NCI-H1417 (cell line): ENCODE measurements at places on chromosomes 4 and X.

DNA sequence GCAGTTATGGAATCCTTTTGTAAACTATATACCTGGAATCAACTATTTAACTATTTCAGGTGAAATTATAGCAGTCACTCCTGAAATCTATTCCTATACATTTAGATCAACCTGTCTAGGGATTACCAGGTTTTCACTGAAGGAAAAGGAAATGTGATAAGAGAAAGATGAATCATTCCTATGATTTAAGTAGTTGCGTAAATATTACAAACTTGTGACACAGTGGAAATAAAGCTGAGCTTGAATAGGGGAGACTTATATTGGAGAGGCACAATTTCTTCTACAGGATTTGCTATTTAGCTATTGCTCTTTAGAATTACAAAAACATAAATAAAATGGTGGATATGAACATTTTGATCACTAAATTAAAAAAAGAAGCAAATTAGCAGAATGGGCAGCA lies 284.1 kb upstream of the EPHA5 start:
- no peak for DNase-seq

GRCh38 chrX:66638591-66639500 lies at the start of gene EDA2R:
EDA2R (minus strand) TSS chrX:66639078; CDS start chrX:66616020, 23,058 bp downstream.
- no peak for DNase-seq

DNA sequence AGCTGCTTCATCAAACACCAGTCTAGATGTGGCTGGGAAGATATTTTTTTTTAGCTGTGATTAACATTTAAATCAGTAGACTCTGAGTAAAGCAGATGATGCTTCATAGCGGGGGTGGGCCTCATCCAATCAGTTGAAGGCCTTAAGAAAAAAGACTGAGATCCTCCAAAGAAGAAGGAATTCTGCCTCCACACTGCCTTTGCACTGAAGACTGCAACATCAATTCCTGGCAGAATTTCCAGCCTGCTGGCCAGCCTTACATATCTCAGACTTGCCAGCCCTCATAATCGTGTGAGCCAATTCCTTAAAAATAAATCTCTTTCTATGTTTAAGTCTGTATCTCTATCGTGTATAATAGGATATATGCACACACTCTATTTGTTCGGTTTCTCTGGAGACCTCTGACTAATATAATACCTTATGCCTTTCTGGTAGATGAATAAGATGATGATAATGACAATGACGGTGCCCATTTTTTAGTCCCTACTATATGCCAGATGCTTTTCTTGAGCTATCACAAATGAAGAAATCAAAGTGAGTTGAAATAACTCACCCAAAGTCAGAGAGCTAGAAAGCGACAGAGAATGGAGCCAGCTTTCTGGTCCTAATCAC lies 66.1 kb upstream of the SOD3 start:
- DNase-seq, result no peak

- DNase-seq, result no peak
Observed at GRCh38 chr4:1323635-1324442, 23.2 kb upstream of the UVSSA start.

DNA sequence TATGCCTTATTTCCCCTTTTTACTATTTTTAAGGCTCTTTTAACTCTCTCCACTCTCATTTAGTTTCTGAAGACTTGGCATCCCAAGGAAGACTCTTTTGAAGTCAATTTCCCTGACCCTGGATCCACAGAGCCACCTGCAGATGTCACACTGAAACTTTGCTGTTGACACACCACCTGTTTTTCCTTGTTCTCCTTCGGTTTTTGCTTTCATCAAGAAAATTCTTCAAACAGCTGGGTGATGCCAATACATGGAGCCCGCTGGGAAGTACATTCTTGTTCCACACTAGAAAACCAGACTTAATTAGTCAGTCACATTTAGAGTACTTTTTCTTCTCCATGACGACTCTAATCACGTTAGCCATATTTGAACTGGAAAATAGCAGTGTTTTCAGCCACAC lies 293.9 kb downstream of the PDGFC start:
- no peak for DNase-seq

DNA sequence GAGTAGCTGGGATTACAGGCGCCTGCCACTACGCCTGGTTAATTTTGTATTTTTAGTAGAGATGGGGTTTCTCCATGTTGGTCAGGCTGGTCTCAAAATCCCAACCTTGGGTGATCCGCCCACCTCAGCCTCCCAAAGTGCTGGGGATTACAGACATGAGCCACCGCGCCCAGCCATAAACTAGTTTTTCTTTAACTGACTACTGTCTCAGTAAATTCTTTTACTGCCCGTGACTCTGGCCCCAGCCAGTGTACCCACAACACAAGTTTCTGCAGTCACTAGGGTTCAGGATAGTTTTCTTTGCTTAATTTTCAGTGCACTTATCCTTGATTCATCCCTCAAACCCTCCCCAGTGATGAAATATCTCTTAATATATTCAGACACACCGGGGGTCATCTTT lies 8.3 kb downstream of the SHROOM2 start:
- DNase-seq, result no peak

- DNase-seq, result no peak
Observed at GRCh38 chr4:96263291-96263690, 423.4 kb downstream of the PDHA2 start.

GRCh38 chrX:51608766-51609165 lies 9.9 kb downstream of the CENPVL3 start:
- DNase-seq, result no peak

DNA sequence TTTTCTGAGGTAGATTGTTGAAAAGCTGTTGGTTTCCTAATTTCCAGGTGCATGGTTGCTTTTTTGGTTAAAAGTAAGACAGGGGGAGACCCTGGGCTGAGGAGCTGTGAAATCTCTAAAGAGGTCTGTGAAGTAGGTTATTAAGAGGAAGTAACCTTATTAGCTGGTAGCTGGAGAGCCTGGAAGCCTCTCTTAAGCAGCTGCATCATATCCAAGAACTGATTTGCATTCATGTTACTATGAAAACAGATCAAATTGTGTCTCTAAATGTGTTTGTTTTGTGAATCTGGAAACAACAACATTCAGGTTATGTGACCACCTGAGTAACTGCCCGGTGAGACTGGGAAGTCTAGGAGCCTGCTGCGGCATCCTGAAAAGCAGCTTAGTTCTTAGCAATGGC lies 54.1 kb downstream of the ARHGAP10 start:
- peak; percentile 19 for DNase-seq

DNA sequence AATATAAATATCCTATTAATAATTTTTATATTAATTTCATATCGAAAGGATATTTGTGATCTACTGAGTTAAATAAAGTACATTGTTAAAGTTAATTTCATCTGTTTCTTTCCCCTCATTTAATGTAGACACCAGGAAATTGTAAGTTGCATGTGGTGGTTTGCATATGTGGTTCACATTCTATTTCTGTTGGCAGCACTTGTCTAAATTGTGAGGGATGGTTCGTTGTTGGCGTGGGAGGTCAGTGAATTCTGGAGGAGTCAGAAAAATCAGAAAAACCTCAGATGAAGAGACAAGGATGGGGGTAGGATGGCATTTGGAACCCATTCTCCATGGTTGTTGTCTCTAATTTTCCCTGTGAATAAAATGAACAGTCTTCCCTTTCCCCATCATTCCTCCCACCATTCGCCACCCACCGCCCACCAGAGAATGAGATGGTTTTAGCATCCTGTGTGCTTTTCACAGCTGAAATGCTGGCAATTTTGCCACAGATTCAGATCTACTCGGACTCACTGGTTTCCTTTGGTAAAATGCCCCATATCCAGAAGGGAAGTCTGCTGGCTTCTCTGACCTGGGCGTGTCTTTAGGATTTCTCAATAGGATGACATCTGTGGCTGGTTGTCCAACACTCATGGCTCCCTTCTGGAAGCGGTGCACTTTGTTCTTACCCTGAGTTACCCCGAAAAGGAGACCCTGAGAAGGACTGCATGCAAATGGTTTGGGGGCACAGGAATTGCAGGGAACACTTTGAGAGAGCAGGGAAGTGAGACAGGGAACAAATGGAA lies 52.3 kb downstream of the LGI2 start:
- DNase-seq, result no peak

DNA sequence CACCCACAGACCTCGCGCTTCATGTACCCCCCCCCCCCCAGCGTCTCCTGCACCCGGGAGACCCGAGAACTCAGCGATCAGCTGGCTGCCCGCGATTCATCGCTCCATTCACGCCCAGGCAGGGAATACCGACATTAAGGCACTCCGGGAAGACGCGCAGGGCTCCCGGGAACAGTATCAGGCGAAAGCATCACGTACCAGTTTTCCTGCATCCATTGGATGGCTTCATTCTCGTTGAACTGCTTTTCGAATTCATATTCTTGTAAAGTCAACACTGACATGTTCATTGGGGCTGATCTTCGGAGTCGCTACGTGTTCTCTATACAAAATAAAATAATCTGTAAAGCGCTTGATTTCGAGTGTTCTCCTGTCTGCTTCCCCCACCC lies 373 bp downstream of the ELOVL6 start:
- peak; percentile 25 for DNase-seq

DNA sequence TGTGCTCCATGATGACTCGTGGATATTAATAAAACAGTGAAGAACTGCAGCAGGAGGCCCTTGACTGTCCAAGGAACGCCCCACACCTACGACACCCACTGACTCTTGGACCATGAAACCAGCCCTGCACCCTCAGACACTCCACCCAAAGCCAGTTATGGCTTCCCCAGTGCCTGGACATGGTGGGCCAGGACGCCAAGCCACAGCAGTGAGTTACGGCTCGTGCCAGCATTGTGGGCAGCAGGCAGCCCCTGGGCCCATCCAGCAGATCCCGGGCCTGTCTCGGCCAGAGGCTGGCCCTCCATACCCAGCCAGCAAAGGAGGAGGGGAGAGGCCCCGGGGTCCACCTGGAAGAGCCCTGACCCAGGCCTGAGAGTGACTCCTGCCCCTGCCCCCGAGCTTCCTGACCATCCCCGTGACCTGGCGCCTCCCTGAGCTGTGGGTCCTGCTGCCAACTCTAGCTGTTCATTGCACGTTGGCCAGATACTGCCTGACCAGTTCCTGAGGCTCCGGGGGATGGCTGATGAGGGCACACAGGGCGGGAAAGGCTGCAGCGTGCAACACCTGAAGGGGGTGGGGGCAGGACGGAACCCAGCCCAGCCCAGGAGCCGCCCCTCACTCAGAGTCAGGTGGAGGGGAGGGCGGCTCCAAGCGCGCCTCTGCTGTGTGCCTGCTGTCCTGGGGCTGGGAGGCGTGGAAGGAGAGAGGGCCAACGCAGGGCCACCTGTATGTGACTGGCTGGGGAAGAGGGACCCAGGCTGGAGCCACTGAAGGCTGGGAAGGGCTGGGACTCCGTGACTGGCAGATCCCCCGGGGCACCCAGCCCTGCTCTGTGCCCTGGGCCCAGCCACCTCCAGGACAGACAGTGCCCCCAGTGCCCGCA lies 739 bp downstream of the SLC49A3 start:
- no peak for DNase-seq

DNA sequence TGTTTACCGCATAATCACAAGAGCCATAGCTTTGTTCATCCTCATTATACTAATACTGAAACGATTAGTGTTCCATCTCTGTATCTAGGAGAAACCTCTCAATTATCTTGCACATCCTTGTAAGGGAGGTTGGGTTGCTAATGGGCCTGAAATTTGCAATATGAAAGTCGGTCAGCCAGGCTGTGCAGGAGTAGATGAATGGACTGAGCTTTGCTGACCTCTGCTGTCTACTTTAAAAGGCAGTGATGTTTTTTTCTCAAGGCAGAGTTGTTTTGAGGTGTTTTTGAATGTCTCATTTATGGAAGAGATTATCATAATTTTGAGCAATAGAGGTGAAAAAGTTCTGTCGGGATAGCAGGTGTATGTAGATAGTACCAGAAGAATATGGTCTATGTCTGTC lies 47.9 kb upstream of the LINC00632 start:
- peak; percentile 30 for DNase-seq

- DNase-seq, result no peak
Observed at GRCh38 chrX:67759018-67759417, 215.2 kb downstream of the AR start.

DNA sequence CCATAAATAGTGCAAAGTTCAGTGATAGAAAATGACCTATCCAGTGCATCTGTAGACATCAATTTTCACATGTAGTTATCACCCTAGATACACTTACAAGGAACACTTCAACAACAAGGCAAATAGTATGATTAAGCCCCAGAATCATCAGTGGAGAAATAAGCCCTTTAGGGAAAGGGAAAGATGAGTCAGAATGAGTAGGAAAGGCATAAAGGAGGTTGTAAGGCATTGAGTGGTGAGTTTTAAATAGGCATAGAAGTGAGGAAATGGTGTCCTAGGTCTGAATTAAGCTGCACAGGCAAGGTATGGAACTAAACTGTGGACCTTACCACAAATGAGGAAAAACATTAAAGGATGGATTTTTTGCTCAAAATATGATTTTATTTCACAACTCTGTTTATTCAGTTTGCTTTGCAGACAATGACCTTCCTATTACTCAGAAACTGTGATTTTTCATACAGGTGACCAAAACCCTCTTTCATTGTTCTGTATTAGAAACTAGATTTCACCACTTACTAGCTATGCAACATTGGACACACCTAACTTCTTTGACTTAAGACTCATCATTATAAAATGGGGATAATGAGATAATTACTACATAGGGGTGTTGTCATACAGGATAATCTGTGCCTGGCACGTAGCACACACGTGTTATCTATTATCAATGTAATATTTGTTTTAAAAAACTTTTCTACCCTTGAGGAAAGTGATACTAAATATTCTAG lies 57.0 kb upstream of the MAP9 start:
- DNase-seq, result no peak

DNA sequence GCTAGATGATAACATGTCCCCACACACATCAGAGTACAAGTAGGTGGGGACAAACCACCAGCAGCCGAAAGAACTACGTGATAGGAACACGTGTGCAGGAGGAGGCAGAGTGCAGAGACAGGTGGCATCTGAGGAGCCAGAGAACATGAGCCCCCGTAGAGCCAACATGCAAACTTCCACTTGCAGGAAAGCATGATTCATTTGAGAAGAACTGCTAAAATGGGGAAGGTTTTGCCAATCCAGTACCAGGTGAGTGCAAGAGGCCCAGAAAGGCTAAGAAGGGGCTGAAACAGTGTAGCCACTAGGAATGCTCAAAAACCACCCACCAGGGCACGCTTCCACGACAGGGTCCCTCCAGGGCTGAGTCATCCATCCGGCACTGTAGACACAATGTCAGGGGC lies 149.8 kb upstream of the TENM3 start:
- no peak for DNase-seq

GRCh38 chrX:150217609-150218008 lies 145.5 kb upstream of the MAMLD1 start:
- DNase-seq, result no peak

DNA sequence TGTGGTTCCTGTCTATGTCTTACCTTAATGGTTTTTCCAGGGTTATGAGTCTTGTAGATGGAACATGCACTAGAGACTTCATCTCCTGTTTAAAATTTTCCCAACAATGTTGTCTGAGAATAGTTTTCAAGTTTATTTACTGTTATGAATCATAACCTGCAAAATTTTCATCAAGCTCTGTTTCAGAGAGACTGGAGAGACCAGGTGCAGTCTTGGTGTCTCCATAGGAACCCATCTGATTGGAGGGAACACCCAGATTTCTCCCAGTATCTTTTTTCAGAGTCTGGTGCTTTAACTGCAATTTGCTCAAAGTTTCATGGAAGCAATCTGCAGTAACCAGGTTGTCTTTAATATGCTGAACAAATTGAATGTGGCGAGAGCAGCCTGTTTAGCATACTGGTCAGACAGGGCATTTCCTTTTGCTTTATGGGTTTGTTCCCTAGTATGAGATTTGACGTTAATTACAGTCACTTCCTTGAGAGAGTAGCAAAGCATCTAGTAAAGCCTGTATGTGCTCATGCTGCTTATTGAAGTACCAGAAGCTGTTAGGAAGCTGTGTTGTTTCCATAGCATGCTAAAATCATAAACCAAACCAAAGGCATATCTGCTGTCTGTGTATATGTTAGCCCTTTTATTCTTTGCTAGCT lies 18.8 kb upstream of the VSIG1 start:
- peak; percentile 53 for DNase-seq
